ENCODE measurements at places on chromosomes 5 and 9.

DNA sequence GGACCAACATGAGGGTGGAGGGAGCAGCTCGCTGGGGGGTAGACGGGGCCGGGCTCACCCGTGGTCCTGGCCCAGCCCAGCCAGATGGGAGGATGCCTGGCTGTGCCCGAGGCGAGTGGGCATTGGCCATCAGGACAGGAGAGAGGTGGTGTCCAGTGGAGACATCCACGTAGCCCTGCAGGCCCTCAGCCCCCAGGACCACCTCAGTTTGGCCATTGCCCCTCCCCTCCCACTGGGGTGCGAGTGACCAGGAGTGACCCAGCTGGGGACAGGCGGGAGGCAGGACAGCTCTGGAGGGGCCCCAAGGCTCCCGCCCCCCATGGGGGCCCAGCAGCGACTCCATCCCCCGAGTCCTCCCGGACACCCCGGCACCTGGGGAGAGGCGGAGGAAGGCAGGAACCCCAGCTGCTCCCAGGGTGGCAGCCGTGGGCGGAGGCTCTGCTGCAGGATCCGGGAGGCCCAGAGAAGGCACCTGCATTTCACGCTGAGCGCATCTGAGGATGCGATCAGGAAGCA, 8.3 kb downstream of the NOXA1 start:
- no peak for DNase-seq

DNA sequence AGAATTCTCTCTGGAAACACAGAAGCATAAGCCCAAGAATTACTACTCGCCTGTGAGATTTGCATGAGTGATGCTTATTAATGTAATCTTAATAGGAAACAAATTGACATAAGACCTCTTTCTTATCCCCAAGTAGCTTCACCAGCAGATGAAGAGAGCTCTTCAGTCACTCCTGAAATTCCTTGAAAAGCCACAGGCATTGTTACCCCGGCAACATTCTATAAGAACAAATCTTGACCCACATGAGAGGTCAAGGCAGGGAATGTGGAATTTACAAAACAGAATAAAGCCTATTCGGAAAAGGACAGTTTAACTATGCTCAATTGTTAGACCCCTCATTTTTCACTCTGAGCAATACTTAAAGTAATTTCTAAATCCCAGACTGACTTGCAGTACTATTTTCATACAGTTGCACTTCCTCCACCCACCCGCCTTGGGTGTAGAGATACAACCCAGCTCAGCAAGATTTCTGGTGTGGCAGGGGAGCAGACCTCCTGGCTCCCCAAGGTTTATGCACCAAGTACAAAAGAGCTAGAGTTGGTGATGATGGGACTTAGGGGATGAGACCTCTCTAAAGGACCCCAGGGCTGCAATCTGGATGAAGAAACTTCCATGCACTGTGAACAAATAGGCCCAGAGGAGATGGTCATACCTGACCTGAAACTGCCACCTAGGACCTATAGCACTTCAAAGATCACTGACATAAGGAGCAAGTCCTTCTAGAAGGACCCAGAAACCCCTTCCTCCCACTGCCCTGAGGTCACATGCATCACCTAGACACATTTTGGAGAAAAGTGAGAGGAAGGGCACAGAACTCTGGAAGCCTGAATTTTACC, 242.1 kb downstream of the ZNF608 start:
- DNase-seq: no peak

GRCh38 chr5:172564188-172564587, 76.9 kb upstream of the NEURL1B start:
- DNase-seq: no peak

DNA sequence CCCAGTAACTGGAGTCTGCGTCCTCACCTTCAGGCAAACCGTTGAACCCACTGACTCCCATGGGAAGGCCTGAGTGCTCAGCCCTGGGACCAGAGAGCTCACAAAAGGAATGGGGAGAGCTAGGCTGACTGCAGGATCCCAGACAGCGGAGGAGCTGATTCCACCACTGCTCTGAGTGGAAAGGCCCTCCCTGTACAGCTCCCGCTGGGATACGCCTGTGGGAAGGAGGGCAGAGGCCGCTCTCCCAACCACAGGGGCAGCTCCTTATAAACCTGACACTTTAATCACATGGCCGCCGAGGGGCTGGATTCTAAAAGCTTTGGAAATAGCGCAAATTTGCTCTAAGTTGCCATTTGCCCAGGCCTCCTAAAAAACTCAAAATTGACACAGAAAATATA, 37.1 kb downstream of the DBH start:
- DNase-seq: no peak

GRCh38 chr5:169703813-169704212, 66.7 kb downstream of the DOCK2 start:
- DNase-seq: no peak

GRCh38 chr9:23887781-23888180, 61.7 kb upstream of the ELAVL2 start:
- no peak for DNase-seq

DNA sequence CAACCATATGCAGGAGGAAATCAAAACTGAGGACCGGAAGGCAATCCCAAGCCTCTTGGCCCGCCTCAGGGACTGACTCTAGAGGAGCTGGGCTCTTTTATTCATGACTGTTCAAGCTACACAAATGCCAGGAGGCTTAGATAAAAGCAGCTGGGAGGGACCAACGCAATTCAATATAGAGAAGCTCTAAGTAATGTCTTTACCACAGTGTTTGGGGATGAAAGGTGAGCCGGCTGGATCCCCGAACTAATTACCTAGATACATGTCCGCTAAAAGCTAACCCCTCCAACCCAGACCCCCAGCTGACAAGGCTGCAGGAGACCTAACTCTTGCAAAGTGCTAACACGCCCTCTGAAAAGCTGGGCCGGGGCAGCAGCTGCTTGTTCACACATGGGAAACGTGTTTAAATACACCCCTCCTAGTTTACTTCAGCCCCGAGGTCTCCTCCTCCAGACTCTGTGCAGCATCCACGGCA, 67.5 kb downstream of the TLE1 start:
- no peak for DNase-seq

DNA sequence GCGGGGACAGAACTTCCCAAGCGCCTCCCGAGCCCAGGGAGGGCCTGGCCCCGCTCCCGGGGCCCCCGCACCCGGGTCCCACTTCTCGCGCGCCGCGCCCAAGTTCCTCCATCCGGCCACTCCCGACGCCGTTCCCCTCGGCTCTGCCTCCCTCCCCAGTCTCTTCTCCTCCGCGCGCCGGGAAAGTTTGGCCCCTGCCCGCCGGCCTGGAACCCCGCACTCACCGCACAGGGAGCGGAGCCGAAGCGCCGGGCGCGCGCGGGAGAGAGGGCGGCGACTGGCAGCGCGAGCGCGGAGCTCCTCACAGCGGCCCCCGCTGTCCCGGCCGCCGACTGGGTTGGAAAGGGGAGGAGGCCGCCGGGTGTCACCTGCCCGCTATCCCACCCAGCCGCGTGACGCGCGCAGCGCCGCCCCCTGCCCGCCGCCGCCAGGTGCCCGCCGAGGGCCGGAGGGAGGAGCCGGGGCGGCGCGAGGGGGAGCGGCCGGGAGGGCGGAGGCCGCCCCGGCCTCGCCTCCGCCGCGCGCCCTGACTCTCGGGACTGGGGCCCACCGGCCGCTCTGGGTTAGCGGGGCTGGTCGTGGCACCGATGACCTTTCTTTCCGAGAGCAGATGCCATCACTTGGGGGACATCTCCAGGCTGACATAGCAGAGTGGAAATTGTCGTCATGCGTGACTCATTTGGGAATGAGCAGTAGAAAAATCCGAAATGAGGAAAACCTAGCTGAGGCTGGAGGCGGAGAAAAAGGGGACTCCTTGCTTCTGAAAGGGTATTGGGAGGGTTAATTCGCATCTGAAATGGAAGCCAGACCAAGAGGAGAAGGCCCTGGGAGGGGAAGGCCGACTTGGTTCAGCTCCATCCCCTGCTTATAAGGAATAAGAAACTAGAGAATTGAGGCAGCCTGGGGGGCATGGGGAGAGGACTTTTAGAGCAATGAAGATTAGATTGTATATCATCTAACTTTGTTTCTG, at the start of gene ELOVL7:
Gene ELOVL7 (minus strand): TSS at position 334 of the 970 bp plus-strand sequence. CDS start 56,872 bp downstream, outside the sequence.
- DNase-seq: peak; percentile 94

DNA sequence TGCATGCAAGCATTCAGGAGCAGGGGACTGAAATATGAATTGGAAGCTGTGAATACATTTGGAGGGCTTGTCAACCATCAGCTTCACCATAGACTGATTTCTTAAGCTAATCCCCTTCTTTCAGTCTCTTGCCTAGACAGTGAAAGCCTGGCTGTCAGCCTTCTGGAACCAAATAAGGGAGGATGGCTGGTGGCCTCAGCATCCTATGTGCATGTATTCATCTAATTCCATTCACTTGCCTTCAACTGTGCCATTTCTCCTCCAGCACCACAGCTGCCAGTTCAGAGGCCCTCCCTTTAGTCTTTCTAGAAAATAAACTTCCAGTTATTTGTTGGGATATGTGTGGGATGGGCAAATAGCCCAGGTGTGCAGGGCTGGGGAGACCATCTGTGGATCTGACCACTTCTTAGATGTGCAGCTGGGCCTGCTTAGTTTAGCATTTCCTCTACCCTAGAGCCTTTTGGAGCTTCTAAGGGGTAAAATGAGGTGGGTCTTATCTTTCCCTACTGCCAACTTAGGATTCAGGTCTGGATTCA, 62.1 kb downstream of the AOPEP start:
- no peak for DNase-seq

DNA sequence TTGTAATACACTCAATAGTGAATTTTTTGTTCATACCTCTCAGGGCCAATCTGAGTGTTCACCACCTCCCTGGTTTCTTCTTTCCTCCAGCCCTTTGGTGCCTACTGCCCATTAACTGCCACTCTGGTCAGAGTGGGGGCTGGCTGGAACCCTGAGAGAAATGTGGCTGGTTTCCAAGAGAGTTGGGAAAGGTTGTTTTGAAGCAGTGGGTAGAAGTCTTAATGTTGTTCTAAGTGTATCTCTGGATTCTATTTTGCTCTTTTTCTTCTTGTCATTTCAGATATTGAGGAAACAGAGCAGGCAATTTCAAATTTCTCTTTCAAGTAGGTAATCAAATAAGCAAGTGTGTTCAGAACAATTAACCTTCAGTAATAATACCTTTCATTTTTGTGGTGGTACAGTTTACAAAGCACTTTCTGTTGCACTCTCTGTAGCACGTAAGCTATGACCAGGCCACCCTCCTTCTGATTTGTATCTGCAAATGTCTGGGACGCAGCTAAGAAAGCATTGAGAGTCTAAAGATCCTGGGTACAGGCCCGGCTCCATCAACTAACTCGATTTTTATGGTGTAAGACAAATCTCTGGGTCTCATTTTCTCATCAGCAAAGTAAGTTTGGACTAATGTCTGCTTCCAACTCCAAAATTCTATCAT, 8.4 kb downstream of the SLC1A3 start:
- DNase-seq: no peak

GRCh38 chr5:14928661-14929060, 57.1 kb upstream of the ANKH start:
- DNase-seq: no peak

DNA sequence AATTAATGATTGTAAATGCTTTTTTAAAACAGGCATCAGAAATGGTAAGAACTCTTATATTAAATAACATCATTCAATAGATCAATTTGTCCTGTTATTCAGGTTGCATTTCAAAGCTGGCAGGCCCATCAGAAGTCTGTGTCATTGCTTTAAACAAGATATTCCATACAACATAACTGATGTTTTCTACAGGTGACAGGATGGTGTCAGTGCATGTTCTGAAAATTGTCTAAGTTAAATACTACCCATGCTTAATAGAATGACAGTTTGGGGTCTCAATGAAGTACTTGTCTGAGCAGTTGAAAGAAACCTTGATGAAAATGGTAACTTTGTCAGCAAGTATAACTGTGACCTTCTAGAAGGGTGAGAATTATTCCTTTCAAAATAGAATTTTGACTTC, 263.2 kb downstream of the ISL1 start:
- no peak for DNase-seq
